ENCODE measurements at places on chromosomes 2 and 18.

GRCh38 chr2:141943918-141944317, 186.9 kb downstream of the LRP1B start:
- DNase-seq, result no peak

DNA sequence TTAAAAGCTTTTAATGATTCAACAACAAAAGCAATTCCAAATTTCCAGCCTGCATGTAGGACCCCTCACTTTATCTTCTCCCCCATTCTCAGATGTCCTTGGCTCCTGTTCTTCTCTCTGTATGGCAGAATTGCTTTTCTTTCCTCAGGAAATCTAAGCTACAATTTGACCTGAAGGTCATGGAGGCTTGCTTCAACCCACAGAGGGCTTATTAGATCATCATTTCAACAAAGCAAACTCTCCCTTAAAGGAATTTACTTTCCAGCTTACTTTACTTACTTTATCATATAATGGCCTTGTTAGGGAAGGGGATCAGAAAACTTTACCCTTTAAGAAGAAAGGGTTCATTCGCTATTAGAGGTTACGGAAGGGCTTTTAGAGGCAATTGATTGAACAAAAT, 211.5 kb downstream of the RAD51AP2 start:
- no peak for DNase-seq

DNA sequence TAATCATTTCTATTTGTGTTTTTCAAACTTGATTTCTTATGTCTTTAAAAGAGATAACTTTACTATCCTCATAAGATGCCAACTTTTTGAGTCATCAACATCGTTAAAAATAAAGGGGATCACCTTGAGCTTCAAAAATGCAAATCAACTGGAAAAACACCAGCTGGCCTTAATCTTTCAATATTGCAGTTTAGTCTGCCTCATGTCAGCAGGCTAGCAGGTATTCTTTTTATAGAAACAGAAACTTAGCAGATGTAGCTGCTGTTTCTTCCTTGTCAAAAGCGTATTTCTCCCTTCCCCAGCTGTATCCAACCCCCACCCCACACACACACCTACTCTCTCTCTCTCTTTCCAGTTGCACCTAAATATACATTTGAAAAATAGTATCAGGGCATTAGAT, 154.1 kb upstream of the ZNF804A start:
- no peak for DNase-seq

DNA sequence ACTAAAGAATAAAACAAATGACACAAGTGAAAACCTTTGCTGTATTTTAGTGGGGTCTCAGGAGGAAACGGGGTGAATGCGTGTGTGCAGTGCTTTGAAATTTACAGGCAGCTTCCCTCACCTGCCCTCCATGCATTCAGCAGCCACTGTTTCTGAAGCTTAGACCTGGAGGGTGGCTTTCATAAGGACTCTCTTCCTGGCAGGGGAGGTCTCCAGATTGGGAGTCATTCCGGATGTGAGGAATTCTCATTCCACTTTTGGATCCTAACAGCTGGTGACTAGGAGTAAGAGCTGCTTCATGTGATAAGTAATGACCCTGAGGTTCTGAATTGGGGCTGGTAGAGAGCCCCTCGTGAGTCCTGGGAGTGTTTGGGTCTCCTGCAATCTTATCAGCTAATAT, 192.5 kb downstream of the SH3BP4 start:
- no peak for DNase-seq

DNA sequence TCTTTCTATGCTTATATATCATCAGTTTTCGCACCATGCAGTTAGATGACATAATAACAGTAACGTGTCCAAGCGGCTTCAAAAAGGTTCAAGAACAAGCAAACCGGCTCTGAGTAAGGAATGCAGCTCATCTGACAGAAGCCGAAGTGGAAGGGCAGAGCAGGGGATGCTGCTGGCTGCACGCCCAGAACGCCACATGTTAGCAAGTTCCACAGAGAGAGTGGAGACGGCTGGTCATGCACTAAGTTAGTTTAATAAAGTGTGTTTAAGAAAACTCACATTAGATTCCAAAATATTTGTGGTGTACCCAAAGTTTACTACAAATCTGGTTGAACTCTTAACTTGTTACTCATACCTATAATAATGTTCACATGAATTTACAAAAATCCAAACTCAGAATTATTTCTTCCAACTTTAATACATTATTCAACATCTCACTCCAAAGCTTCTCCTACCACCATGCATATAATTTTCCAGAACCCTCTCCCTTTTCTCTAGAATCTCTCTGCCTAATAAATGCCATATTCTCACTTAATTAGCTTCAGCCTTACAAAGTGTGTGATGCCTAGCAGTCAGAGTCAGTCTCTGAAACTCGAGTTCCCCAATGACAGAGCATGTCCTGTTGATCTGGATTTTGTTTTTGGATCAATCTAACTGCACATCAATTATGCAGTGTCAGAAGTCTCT, 170.0 kb downstream of the DNAH7 start:
- DNase-seq, result no peak

DNA sequence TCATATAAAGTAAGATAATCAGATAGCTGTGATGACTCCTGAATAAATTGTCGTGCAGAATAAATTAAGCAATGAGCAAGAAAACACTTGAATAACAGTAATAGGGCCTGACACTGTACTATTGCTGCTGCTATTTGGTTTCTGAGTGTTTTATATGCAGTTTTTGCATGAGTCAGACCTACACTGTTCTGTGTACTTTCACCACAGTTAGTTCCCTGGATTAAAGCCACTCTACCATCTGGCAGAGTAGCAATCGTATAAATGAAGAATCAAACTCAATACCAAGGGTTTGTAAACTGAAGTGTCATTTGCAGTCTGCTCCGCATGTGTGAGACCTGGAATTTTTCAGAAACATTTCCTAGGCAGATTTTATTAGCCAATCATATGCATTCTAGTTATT, 398.6 kb upstream of the CDH7 start:
- no peak for DNase-seq

DNA sequence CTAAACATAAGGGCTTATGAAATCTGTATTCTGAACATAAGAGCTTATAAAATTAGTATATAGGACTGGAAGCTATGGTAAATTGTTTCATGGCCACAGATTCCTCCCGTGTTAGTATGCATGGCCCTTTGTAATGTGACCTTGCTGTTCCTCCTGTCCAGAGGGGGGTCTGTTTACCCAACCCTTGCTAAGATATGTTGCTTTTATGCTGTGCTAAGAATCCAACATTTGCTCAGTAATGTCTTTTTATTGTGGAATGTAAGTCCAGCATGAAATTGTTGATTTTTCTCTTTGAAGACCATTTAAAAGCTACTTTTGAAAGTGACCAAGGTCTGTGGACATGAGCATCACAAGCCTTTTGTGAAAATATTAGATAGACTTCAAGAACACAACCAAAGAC, 485.4 kb downstream of the PARD3B start:
- no peak for DNase-seq

- DNase-seq, result no peak
Measured at GRCh38 chr18:73189718-73190117, 321.9 kb upstream of the NETO1 start.

GRCh38 chr2:23689131-23689700, 237.7 kb downstream of the ATAD2B start:
- DNase-seq, result no peak

- DNase-seq, result peak; percentile 68
Measured at GRCh38 chr18:62526098-62527025, 3.5 kb downstream of the ZCCHC2 start.

DNA sequence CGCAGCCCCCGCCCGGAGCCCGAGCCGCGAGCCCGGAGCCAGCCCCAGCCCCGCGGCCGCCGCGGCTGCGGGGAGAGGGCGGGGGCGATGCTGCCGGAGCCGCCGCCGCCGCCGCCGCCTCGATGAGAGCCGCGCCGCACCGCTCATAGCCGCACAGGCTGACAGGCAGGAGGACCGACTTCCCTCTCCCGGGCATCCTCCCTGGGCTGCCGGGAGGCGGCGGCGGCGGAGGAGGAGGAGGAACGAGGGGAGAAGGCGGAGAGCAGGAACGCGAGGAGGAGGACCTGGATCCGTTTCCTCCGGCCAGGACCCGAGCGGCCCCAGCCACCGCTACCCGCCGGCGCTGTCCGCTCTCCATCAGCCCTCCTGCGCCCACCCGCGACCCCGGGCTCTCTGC, 370 bp downstream of the KLHL29 start:
- peak; percentile 27 for DNase-seq

- no peak for DNase-seq
Measured at GRCh38 chr18:45894818-45895217, 69.3 kb downstream of the SIGLEC15 start.

- no peak for DNase-seq
Measured at GRCh38 chr2:138373993-138374408, 127.6 kb upstream of the SPOPL start.

- no peak for DNase-seq
Measured at GRCh38 chr2:224528171-224528570, 57.0 kb downstream of the CUL3 start.

GRCh38 chr2:217166241-217166850, 306.5 kb upstream of the TNP1 start:
- no peak for DNase-seq

DNA sequence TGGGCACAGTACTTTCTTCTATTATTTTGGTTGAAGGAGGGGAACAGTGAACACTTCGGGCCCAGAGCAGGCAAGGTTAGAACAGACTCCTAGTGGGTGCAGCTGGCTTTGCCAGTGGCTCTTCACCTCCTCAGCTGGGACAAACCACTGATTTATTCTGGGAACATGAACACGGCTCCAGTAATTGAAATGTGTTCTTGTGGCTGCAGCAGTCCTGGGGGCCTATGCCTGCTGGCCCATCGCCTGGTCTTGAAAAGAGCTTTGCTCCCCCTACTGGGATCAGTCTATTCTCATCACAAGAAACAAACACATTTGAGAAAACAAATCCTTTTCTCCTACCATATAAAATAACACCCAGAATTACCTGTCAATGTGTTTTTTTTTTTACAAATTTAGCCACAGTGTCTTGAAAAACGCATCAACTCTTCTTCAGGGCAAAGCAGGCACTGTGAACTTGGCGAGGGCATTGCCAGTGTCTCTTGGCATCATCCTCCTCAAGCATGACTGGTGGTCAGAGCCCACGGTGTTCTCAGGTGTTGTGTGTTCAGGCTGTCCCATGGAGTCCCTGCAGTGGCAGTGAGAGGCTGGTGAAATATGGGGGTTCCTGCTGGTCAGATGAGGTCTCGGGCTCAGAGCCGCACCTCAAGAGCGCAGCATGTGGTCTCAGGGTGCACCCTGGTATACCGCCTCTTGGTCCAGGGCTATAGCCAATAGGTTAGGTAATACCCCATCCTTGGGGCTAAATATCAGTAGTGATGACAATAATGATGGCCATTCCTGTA, 51.3 kb downstream of the RNF144A start:
- DNase-seq, result no peak

GRCh38 chr2:64120928-64121327, 23.3 kb downstream of the PELI1 start:
- DNase-seq, result no peak

DNA sequence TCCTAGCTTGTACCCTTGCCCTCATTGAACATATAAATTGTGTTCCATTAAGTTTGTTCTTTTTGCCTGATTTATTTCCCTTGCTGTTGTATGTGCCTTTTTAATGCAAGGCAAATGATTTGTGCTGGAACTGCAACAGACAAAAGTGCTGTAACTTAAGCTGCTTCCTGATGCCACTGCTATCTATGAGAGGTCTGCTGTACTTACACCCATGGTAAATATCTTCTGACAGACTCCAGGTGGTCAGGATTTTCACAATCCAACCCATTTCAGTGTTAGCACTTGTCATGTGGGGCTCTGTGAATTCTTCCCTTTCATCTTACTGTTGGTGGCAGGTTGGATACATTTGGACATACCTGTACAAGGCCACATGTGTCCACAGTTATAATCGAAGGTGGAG, 63.5 kb downstream of the ARHGAP15 start:
- no peak for DNase-seq

DNA sequence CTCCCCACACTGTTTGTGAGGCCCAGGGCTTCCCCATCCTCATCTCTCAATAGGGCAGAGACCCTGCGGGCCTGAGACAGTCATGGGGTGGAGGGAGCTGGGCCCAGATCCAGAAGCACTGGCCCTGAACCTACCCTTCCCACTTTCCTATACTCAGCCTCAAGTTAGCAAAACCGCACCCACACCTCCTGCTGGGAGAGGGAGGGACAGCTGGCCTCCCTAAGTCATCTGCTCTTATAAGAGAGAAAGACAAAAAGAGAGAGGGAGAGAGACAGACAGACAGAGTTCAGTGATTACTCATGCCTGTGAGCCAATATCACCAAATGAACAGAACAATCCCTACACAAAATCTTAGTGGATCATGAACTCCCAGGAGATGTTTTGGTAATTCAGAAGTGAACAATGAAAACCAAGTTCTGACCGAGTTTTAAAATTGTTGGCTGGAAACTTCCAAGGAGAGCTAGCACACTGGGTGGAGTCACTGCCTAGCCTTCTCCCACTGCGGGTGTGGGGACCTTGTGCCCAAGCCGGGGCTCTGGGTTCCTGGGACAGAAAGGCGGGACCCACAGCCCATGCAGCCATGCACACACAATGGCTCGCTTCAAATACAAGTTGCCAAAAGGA, 130.5 kb downstream of the PXDN start:
- DNase-seq, result no peak

- DNase-seq, result no peak
Measured at GRCh38 chr2:240636563-240637115, 11.4 kb downstream of the GPR35 start.

- DNase-seq, result no peak
Measured at GRCh38 chr2:62348700-62349099, 152.8 kb downstream of the B3GNT2 start.

GRCh38 chr2:152219077-152219828, 43.7 kb upstream of the STAM2 start:
- DNase-seq, result no peak

DNA sequence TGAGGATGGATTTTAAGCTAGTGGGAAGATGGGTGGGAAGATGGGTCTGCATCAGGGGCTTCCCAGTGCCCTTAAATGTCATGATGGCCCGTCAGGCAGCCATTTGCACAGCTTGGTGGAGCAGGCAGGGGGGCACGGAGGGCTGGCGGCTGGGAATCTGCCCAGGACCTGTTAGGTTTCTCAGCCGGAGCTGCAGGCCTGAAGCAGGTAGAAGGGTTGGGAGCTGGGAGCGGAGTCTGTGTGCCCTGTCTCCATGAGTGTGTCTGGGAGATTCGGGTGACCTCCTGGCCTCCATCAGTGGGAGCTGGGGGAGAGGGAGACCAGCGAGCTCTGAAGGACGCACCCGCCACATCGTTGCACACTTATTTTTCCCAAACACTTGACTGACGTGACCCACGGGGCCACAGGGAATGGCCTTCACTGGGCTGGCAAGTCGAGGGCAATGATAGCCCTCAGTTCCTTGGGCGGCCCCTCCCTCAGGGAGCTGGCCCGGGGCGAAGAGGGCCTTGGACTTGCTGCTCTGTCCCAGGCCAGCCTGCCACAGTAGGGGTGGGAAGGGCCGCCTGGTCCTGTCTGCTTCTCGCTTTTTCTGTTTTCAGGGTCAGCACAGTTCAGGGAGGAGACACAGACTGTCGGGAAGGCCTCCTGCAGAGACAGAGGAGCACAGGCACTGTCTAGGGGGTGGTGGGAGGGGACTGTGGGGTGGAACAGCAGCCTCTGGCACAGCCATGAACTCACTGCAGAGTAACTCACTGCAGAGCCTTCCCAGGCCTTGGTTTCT, 236.8 kb downstream of the ZBTB7C start:
- DNase-seq, result no peak

- DNase-seq, result no peak
Measured at GRCh38 chr2:122061831-122062230, 306.4 kb downstream of the TSN start.

All from stimulated activated naive CD8-positive, alpha-beta T cell treated with anti-CD3 and anti-CD28 coated beads, Interleukin-15, amount 100 ng/mL, for 72 hours (primary cell).